ENCODE measurements at places on chromosomes 1 and 21.

DNA sequence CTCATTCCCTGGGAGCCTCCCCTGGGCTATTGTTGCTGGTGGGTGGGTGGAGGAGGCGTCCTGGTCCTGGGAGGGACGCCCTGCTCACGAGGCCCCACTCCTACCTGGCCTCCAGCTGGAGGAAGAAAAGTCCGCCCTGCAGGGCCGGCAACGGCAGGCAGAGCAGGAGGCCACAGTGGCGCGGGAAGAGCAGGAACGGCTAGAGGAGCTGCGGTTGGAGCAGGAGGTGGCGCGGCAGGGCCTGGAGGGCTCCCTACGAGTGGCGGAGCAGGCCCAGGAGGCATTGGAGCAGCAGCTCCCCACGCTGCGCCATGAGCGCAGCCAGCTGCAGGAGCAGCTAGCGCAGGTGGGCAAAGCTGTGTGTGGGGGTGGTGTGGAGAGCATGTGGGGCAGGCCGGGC lies 24.9 kb downstream of the CROCC start:
- DNase-seq = no peak

DNA sequence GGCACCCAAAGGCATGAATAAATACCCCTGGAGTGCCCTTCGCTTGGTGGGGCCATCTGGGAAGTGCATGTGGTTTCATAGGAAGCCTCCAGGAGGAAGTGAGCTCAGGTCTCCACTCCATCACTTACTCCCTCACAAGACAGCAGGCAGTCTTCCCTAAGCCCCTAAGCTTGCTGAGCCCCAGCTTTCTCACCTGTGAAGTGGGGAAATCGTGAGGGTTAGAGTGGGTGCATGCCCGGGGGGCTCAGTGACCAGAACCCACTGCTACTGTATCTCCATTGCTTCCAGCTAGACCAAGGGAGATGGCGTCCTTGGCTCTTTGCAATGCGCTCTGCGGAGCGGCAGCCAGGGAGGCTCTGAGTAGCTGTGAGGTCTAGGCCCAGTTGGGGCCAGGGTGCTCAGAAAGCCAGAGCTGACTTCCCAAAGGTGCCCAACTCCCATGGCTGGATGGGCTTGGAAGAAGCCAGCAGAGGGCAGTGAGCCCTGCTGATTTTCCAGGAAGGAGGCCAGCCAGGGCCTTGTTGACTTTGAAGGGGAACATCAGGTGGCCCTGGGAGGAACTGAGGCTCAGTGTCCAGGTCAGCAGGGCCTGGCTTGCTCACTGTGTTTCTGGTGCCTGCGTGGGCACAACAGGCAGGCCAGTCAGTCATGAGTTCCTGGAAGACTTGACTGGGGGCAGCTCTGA lies 27.3 kb downstream of the CDCP2 start:
- DNase-seq = no peak

DNA sequence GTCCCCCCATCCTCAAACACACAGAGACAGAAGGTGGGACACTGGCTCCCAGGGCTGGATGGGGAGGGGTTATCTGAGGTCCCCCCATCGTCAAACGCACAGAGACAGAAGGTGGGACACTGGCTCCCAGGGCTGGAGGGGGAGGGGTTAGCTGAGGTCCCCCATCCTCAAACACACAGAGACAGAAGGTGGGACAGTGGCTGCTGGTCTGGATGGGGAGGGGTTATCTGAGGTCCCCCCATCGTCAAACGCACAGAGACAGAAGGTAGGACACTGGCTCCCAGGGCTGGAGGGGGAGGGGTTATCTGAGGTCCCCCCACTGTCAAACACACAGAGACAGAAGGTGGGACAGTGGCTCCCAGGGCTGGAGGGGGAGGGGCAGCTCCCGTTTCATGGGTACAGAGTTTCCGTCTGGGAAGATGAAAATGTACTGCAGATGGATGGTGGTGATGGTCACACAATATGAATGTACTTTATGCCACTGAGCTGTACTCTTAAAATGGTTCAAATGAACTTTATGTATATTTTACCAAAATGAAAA lies 69.2 kb downstream of the SCCPDH start:
- no peak for DNase-seq

DNA sequence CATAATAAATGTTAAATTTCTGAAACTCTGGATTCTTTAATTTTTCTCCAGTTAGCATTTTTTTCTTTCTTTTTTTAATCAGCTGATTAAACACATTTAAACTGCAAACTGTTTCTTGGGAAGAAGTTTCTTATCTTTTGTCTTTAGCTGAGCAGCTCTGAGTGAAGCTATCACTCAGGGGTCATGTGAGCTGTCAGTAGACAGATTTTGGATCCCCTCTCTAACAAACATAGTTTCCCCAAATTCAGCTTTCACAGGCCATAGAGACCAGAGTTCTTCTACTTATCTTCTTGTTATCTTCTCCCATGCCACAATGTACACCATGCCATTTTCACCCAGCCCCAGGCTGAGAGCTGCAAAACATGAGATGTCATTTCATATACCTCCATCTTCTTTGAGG lies 148.9 kb downstream of the CDC42BPA start:
- no peak for DNase-seq

DNA sequence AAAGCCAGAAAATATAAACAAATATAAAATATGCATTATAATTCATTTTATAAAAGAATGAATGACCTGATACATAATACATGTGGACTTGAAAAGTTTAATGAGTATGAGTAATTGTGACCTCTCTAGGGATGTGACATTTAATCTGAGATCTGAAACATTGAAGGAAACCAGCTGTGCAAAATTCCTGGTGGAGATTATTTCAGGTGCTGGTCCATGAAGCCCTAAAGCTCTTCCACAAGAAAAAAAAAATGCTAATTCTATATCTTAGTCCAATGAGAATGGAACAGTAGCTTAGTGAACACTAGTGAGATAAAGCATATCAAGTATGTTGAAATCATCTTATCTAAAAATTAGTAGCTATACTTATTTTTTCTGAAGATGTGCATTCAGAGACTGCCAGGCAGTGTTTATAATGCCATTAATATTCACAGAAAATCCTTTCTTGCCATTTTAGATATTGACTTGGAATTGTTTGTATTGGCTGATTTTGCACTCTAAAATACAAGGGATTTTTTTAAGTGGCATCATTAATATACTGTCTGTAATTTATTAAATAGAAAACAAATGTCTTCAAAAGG lies 1485.9 kb downstream of the PLA2G4A start:
- DNase-seq = no peak

DNA sequence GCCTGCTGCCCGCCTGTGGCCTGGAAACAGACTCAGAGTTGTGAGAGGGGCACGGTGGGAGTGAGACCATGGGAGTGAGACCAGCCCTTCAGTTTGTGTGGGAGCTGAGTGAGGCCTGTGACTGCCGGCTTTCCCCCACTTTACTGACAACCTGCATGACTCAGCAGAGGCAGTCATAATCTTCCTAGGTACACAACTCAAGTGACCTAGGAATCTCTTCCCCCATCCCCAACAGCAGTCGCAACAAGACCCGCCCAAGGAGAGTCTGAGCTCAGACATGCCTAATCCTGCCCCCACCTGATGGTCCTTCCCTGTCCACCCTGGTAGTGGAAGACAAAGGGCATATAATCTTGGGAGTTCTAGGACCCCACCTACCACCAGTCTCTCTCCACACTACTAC lies 44.2 kb downstream of the KLHL20 start:
- no peak for DNase-seq

GRCh38 chr1:46749921-46750404 lies 31.0 kb upstream of the EFCAB14 start:
- DNase-seq = no peak

- no peak for DNase-seq
Observed at GRCh38 chr1:182428043-182428442, 21.9 kb upstream of the RGSL1 start.

GRCh38 chr1:1755852-1756251 lies 22.4 kb downstream of the NADK start:
- no peak for DNase-seq

- peak; percentile 36 for DNase-seq
Observed at GRCh38 chr1:95197616-95198252, 36.3 kb upstream of the RWDD3 start.

GRCh38 chr1:160052936-160053335 lies 17.0 kb downstream of the KCNJ10 start:
- DNase-seq = no peak

Measured in iris pigment epithelial cell (primary cell).